Activated CD4-positive, alpha-beta memory T cell treated with anti-CD3 and anti-CD28 coated beads for 36 hours (primary cell): ENCODE measurements at places on chromosomes 4 and X. TPM values are rescaled to one million over a fixed set of nuclear protein-coding genes. Genes with fewer than 3 reads are reported as not detected.

ARHGAP36 gene
- not detected for total RNA-seq

CCDC158 gene
- not detected for total RNA-seq

CXCL3 gene
- not detected for total RNA-seq

- no peak for DNase-seq
These were observed 550.7 kb upstream of the SLIT2 start for GRCh38 chr4:19700992-19701391.

- DNase-seq: no peak
These were observed 107.7 kb downstream of the SMIM20 start for GRCh38 chr4:26021417-26022345.
